ENCODE measurements at places on chromosomes 7 and 10. TPM values are rescaled to one million over a fixed set of nuclear protein-coding genes. Genes with fewer than 3 reads are reported as not detected.
A peak's percentile ranks its signal among the peaks of the same experiment; 100 is the strongest.

- no peak for DNase-seq
Observed at GRCh38 chr7:132531562-132531961, 44.7 kb downstream of the PLXNA4 start.

GRCh38 chr7:123966936-123967335 is 41.9 kb downstream of the SPAM1 start:
- no peak for DNase-seq

- no peak for DNase-seq
Observed at GRCh38 chr10:76766682-76767081, 870.9 kb downstream of the KCNMA1 start.

DNA sequence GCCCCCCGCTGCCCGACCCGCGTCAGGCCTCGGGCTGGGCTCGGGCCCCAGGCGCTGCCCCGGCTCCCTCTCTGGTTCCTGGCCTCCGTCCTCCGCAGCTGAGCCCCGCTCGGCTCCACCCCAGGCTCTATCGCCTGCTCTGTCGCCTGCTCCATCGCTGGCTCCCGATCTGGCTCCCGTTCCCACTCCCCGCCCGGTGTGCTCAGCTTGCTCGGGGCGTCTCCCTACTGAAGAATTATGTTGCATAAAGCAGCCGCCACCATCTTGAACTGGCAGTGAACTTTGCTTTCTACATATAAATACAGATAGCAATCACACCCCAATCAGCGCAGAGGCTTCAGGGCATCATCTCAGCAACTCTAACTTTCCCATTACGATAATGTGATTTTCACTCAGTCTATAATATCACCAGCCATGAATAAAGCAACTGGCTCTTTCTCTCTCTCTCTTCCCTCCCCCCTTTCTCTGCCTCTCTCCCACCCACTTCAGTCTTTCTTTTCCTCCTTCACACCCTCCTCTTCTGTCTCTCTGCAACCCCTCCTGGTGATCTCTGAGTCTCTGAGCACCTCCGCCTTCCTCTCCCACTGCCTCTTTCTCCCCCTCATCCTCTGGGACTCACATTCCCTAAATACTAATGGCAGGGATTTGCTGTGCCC is 43.3 kb upstream of the BTRC start:
- no peak for DNase-seq

DNA sequence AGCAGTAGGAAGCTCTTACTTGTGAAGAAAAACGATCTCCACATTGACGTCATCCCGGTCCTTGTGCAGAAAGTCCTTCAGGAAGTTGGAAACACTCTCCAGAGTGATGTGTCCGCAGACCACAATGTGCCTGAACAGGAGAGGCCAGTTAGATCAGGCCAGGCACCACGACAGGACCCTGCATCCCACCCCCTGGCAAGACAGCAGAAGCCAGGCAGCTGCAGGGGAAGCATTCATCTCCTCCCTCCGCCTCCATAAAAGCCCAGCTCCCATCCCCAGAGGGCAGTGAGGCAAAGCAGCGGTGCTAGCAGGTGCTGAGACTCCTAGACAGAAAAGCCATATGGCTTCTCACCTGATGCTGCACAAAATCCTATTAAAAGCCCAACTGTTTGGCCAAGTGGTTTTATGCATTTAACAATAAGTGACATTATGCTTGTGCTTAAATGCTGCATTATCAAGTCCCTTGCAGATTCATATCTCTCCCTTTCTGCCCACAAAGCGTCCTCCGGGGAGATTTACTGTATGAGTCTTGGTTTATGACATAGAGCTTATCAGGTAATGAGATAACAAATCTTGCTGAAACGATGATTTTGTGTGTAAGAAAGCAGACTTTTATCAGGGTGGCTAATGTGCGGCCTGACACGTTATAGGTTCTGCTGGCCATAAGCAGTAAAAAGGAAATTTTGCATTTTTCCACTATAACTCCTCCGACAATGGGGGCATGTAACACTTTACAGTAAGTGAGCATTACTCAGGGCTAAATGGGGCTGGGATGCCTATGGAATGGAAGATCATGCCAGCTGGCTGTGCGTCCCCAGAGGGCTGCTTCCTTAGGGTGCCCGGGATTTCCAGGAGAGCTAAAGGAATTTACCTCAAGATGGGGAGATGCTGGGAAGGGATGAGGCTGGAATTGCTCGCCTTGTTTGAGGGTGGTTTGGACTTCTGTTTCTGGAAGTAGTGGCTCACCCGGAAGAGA is 546.9 kb downstream of the KCNMA1 start:
- DNase-seq: no peak

Gene DEPP1
- 29.8 TPM for polyA plus RNA-seq

Gene EIF5AL1
- 1.6 TPM for polyA plus RNA-seq

Gene ZNF485
- 3.0 TPM for polyA plus RNA-seq

- DNase-seq: no peak
Observed at GRCh38 chr10:59279991-59280505, 82.3 kb downstream of the FAM13C start.

DNA sequence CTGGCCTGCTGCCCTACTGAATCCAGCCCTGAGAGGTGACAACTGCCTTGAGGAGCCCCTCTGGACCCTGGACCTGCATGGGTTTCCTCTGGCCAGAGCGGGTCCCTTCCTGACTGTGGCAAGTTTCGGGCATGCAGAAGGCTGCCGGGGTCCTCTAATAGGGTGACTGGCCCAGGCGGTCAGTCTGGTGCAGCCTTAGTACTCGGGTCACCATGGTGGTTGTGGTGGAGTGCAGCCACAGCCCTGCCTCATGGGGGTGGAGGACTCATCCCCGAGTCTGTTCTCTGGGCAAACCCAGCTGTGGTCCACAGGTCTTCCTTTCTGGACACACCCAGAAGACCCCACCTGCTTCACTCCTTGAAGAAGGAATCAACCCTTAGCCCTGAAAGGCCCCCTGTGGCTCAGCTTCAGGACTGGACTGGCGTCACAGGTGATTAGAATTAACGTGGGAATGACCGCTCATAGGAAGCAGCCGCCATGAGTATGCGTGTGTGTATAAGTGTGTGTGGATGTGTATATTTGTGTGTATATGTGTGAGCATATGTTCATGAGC is 28.7 kb downstream of the RAMP3 start:
- no peak for DNase-seq

Gene GALNT17
- polyA plus RNA-seq: 30.1 TPM

DNA sequence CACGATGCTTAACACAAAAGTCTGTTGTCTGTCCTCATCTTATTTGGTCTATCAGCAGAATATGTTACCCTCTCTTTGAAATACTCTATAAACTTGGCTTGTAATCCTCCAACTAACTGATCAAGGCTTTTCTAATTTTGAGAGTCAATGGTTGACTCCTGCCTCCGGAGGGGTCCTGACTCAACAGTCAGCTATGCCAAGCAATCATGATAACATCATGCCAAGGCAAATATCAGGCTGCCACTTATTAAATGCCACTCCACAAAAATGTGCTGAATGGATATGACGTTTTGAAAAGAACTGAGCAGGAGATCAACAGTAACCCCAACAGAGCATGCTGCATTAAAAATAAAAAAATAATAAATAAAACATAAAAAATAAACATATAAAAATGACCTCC is 116.1 kb downstream of the PARD3 start:
- DNase-seq: no peak

Gene SCART1
- 1.1 TPM for polyA plus RNA-seq

Gene VWC2
- 0.04 TPM for polyA plus RNA-seq

Gene ZNF33B
- 15.4 TPM for polyA plus RNA-seq

DNA sequence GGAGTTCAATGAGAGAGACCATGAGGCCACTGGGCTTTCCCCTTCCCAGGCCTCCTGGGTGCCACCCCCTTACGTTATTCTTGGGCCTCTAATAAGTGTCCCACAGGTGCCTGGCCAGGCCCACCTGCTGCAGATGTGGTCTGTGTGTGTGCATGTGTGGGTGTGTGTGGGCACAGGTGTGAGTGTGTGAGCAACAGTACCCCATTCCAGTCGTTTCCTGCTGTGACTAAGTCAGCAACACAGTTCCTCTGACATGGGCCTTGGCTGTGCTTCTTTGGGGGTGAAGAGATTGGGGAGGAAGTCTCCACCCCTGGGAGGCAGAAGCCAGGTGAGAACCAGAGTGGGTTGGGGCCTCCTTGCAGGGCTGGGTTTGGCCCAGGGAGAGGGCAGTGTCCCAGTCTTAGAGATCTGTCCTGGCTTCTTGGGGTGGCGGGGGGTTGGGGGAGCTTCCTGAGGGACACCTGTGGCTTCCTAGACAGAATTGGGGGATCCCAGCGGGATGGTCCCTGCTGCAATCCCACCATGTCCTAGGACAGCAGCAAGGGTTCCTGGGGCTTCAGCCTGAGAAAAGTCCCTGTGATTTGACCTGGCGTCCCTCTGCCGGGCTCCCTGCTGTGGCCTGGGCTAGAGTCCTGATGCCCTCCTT is 4.1 kb upstream of the PILRB start:
- DNase-seq: no peak

Gene C10orf67
- not detected for polyA plus RNA-seq

- DNase-seq: peak; percentile 46
Observed at GRCh38 chr7:44275957-44276570, 49.3 kb downstream of the CAMK2B start.

DNA sequence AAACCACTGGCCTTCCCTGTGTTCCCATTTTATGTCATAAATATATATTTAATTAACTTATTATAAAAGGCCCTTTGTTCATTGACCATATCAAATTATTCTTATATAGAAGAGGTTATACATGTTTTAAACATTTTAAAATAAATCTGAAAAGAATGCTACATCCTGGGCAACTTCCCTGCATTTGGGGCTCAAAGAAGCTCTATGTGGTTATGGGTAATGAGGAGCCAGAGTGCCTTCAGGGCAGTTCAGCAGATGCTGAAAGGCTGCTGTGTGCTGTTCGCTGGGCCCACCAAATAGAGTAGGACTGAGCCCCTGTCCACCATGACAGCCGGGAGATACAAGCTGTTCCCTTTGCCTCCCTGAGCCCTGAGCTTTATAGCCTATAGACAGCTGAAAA is 35.9 kb downstream of the HTRA1 start:
- DNase-seq: no peak

DNA sequence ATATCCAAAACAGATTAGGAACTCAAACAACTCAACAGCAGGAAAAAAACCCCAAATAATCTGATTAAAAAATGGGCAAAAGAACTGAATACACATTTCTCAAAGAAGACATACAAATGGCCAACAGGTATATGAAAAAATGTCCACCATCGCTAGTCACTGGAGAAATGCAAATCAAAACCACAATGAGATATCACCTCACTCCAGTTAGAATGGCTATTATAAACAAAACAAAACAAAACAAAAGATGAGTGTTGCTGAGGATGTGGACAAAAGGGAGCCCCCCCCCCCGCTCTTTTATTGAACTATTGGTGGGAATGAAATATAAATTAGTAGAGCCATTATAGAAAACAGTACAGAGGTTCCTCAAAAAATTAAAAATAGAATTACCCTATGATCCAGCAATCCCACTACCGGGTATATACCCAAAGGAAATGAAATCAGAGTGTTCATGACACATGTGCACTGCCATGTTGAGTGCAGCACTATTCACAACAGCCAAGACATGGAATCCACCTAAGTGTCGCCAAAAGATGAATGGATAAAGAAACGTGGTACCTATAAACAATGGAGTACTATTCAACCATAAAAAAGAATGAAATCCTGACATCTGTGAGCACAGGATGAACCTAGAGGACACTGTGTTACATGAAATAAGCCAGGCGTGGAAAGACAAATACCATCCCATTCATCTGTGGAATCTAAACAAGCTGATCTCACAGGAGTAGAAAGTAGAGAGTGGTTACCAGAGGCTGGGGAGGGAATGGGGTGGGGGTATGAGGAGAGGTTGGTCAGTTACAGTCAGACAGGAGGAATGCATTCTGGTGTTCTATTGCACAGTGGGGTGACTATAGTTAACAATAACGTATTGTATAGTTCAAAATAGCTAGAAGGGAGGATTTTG is 78.1 kb upstream of the RHEB start:
- DNase-seq: no peak

Gene PLEKHS1
- 0.10 TPM for polyA plus RNA-seq

Gene OR6V1
- not detected for polyA plus RNA-seq

- peak; percentile 68 for DNase-seq
Observed at GRCh38 chr7:2480070-2480408, 3.8 kb upstream of the GRIFIN start.

DNA sequence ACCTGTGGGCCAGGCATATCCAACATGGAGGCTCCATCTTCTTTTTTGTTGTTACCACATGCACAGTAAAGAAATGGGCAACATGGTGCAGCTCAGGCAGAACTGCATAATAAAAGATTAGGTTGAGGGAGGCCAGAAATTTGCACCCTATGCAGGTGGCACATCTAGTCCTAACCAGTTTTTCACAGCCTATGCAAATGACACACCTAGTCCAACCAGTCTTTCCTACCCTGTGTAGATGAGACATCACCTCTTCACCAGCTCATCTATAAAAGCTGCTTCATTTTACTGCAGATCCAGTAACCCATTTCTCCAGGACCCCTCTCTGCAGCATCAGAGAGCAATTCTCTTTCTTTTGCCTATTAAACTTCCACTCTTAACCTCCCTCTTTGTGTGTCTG is 411.0 kb upstream of the PCDH15 start:
- no peak for DNase-seq

GRCh38 chr10:102421757-102422512 is 1.3 kb downstream of the FBXL15 start:
- DNase-seq: no peak

Gene MACC1
- polyA plus RNA-seq: 0.09 TPM

GRCh38 chr7:4745971-4746919 is 29.2 kb upstream of the AP5Z1 start:
- no peak for DNase-seq

Gene GATAD1
- polyA plus RNA-seq: 27.9 TPM

Gene MGMT
- 12.1 TPM for polyA plus RNA-seq

Gene CTAGE8
- 1.4 TPM for polyA plus RNA-seq

GRCh38 chr7:49389871-49390479 is 383.5 kb upstream of the VWC2 start:
- DNase-seq: no peak

Gene PPP1R17
- polyA plus RNA-seq: not detected

GRCh38 chr10:44682507-44682906 is 228.6 kb upstream of the TMEM72 start:
- DNase-seq: no peak

- DNase-seq: peak; percentile 86
Observed at GRCh38 chr10:70815504-70816219, at the start of gene SGPL1. TSS of gene SGPL1 (plus strand) at chr10:70815948. CDS start at chr10:70816854, 906 bp downstream.

Gene CCDC136
- polyA plus RNA-seq: 19.1 TPM

GRCh38 chr10:79127151-79127961 is 58.6 kb downstream of the ZMIZ1 start:
- no peak for DNase-seq

GRCh38 chr10:49177391-49178355 is 10.5 kb downstream of the TMEM273 start:
- DNase-seq: peak; percentile 61

GRCh38 chr7:51255036-51255435 is 61.6 kb downstream of the COBL start:
- no peak for DNase-seq

- DNase-seq: no peak
Observed at GRCh38 chr10:23914641-23915040, 294.3 kb upstream of the KIAA1217 start.
